ENCODE measurements at places on chromosomes 16 and 17.

- no peak for DNase-seq
Measured at GRCh38 chr17:61449707-61450640, 2.2 kb upstream of the TBX4 start.

DNA sequence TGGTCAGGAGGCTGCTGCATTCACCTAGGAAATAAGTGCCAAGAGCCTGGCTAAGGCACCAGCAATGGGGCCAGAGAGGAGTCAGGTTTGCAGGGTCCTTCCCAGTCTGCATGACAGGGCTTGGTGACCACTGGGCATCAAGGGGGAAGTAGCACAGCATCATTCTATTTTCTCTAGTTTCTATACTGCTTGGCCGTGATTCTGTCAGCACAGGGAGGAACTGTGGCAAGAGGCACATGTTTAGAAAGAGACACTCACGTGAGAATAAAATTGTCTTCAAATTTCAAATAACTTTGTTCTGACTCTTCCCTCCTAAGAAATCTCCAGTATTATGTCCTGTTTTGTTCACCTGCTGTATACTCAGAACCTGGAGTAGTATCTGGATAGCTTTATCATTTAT lies 37.8 kb downstream of the ERN1 start:
- no peak for DNase-seq

DNA sequence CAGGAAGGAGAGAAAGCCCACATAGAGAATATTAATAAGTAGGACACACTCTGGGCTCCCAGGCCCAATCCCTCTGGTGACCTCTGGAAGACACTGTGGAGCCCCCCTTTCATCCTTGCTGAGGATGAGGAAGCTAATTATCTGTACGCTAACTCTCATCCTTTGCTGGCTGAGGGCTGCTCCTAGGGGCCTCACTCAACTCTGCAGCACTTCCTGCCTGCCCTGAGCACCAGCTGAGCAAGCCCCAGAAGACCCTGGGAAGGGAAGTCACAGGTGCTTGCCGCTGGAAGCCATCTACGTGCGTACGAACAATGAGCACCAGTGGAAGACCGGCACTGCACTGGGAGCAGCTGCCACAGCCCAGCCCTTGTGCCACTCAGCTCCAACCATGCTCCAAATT lies 145.8 kb upstream of the CDH5 start:
- DNase-seq: no peak

- DNase-seq: no peak
Measured at GRCh38 chr17:77246110-77247047, 105.6 kb downstream of the SEC14L1 start.

GRCh38 chr16:56787167-56787566 lies 57.2 kb downstream of the NUP93 start:
- DNase-seq: no peak

DNA sequence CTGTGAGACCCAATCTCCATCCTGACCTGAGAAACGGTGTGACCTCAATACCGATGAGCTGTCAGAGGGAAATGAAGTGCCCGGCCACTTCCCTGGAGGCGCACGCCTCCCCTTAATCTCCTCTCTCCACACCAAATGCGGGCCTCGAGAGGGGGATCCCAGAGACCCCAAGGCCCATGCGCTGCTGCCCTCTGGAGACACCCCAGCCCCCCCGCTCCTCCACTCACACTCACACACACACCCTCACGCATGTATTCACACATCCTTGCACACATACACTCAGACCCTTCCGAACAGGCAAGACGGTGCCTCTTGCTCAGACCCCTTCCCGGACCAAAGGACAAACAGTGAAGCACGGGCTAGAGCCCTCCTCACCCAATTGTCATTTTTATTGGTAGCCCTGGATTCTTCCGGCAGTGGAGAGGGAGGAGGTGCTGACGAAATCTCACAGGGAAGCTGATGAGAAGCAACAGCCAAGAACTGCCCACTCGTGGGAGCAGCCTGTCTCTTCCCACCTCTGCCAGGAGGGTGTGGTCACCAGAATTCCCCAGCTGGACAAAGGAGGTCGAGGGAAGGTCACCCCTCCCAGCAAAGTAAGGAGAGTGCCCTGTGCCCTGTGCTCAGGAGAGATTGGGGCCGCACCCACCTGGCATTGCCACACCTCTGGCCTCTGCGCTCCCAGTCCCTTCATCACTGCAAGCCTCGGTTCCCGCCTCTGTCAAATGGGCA lies 136.0 kb upstream of the TNRC6C start:
- no peak for DNase-seq

DNA sequence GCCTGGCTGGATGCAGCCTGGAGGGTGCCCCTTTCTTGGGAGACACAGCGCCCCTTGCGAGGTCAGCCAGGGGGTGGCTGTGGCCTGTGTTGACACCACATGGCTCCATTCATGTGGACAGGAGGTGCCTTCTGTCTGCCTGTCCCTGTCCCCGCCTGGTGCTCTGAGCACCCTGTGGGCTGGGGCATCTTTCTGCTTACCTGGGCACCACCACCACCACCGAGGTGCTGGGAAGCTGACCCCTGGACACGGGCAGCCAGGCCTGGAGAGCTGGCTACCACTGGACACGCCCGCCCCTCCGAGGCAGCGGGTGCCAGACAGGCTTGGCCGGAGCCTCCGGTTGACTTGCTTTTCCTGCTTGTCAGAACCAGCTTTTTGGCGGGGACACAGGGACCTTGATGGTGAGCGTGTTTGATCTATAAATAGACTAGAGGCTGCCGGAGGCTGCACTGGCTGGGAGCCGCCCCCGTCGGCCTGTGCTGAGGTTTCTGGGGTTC lies 121.3 kb upstream of the GSE1 start:
- no peak for DNase-seq

DNA sequence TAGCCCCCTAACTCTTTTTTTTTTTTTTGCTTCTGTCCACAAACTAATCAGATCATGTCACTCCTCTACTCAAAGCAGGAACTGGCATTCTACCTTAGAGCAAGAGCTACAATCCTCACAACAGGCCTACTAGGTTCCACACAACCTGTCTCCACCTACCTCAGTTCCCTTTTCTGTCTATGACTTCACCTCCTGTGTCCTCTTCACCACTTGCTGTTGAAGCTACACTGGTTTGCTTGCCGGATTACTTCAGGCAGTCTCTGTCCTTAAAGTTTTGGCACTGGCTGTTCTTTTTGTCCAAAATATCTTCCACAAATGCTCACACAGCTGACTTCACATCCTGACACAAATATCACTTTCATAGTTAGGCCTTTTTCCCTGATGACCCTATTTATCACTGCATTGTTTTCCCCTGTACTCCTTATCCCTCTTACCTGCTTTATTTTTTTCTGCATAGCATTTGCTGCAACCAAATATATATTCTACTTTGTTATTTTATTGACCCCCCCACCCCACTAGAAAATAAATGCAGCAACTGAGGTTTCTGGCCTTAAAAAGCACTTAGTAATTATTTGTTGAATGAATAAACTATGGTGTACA lies 72.0 kb downstream of the KANSL1 start:
- DNase-seq: no peak

- DNase-seq: no peak
Measured at GRCh38 chr17:63701868-63702720, 2.2 kb upstream of the LIMD2 start.

DNA sequence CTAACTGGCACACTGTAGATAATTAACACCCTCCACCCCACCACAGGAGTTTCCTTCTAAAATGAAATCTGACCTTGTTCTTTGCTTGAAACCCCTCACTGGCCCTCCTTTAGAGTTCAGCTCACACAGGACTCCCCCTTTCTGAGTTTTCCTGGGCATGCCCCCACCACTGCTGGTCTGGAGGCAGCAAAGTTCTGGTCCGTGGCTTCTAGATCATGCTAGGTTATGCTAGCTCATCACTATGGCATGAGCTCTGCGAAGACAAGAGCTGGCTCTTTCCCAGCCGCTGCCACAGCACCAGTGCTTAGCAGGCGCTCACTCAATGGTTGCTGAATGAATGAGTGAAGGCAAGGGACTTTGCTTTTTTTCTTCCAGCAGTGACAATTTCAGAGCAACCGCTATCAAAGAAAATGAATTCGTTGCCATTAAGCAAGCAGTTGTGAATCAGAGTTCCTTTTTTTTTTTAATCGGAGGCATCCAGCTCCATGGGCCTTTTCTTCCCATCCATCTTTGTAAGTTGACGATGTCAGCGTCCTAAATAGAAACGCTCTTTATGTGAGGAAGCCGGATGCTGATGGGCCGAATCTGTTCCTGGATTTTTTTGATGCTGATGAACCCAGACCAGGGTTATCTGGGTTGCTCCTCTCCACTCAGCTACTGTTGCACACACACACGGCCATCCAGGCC lies 80.8 kb upstream of the NOL11 start:
- no peak for DNase-seq

GRCh38 chr17:31310260-31310659 lies 3.6 kb downstream of the EVI2B start:
- no peak for DNase-seq

DNA sequence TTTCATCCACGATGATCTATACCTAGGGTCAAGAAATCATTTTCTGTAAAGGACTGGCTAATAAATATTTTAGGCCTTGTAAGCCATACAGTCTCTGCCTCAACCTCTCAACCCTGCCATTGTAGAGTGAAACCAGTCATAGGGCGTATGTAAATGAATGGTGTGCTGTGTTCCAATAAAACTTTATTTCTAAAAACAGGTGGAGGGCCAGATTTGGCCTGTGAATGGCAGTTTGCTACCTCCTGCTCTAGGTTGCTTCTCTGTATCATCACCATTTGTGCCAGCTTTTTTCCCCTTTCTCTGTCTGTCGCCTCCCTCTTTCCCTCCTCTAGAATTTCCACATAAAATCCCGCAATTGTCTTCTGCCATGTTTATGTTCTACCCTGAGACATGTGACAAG lies 181.7 kb downstream of the XYLT1 start:
- DNase-seq: no peak

GRCh38 chr16:3858801-3859200 lies 21.7 kb downstream of the CREBBP start:
- DNase-seq: no peak

DNA sequence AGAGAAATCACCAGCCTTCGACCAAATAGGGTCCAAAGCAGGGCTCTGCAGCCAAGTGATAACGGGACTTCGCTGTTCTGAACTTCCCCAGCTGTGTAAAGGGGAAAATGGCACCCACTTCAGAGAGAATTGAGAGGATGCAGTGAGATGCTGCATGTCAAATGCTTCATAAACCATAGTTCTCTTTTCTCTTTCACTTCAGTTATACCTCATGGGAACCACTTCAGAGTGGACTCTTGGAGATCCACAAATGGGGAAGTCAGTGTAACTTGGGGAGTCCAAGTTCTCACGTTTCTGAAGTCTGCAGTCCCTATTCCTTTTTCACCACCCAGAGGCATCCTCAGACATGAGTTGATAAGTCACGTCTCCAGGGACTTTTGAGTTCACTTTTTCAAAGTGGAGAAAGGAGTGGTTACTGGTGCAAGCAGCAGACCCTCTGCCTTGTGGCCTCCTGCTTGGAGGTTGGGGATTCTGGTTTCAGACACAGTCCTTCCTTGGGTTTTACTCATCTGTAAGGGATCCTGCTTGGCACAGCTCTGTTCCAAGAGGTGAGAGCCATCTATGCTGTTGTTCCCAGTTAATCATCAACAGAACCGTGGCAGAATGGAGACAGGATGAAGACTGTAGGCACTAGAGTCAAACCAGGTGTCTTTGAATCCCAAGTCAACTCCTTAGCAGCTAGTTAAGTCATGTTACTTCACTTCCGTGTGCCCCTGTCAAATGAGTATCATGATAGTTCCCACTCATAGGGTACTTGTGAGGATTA lies 123.4 kb upstream of the NOL11 start:
- no peak for DNase-seq

- no peak for DNase-seq
Measured at GRCh38 chr17:40452921-40453378, 9.7 kb downstream of the IGFBP4 start.

- DNase-seq: no peak
Measured at GRCh38 chr17:68600067-68600930, 868 bp downstream of the FAM20A start.

GRCh38 chr16:87461466-87461991 lies 31.3 kb downstream of the ZCCHC14 start:
- DNase-seq: peak; percentile 84

GRCh38 chr17:31397256-31397939 lies 5.9 kb downstream of the RAB11FIP4 start:
- no peak for DNase-seq

GRCh38 chr17:56966338-56966737 lies 5.5 kb upstream of the COIL start:
- DNase-seq: peak; percentile 90

DNA sequence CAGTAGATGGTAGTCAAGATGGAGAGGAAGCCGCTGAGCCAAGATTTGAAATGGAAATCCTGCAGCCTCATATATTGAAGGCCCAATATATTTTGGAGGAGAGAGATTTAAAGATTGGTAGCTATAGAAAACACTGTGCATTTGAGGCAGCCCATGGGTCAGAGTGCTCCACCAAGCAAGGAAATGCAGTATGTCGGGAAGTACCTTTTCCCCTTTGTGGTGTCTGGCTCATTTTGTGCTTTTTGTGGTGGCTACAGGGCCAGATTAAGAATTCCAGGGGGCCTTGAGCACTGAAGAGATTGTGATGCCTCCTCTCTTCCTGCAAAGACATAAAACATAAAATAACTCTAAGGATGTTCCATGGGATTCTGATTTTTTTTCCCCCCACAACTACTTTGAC lies 39.6 kb downstream of the CDRT15 start:
- DNase-seq: no peak

DNA sequence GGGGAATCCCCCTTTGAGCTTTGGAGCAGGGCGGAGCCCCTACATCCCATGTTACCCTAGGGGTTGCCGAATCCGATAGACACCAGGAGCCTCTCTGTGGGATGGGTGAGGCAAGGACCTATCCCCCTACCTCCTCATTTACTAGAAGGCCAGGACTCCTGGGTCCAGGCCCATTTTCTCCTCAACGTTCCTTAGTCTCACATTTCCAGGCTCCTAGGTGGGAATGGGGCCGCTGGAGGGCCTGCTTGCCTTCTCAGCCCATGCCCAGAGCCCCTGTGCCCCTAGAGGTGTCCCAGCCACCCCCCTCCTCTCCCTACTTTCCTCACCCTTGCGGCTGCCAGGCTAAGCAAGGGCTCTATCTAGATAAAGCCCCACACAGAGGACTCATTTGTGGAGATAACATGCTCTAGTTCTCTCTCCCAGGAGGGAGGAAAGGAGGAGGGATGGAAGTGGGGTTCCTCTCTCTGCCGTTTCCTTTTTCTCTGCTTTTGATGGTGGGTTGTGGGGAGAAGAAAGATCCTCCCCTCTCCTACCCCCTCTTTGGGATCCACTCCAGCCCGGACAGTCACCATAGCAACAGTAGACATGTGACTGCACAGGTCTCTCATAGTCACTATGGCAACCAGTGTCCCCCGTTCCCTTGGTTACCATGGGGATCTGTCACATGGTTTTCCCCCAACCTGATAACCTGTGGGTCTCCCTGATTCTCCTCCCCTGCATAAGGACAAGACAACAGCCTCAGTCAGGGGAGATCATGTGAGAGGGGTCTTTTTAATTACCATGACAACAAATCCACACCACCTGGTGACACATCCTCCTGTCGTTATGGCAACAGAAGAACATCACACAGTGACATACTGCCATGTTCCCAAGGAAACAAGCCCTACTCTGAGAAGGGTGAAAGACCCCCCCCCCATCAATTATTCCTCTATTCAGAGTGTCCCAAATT lies 5.2 kb downstream of the CACNA1G start:
- DNase-seq: peak; percentile 86

- no peak for DNase-seq
Measured at GRCh38 chr16:73220836-73221235, 172.9 kb upstream of the ZFHX3 start.
